ENCODE measurements at places on chromosomes 3 and 15.

DNA sequence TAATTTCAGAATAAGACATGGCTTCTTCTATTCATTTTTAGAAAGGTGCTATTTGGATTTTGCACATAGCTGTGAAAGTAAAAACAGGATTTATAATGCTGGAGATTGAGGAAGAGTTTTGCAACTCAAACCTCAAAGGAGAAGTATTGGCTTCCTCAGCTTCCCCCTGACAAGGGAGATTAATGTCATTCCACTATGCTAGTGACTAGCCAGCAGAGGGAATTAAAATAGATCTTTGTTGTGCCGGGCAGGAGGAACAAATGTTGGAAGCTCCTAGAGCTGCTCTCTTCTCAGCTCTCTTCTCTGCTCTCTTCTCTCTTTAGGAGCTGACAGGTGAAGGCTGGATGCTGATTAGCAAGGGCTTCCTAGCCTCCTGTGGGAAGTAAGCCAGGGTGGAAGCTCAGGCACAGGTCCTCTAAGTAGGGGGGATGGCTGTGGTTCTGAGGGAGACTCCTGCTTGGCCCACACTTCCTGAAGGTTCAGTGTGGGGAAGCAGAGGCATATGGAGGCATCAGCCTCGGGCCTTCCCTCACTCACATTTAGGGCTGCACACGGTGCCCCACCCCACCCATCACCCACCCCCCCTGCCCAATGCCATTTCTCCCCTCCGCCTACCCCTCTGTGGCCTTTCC, 29.6 kb downstream of the CX3CR1 start:
- DNase-seq = no peak

GRCh38 chr3:99413504-99413903, 224.9 kb upstream of the COL8A1 start:
- no peak for DNase-seq

DNA sequence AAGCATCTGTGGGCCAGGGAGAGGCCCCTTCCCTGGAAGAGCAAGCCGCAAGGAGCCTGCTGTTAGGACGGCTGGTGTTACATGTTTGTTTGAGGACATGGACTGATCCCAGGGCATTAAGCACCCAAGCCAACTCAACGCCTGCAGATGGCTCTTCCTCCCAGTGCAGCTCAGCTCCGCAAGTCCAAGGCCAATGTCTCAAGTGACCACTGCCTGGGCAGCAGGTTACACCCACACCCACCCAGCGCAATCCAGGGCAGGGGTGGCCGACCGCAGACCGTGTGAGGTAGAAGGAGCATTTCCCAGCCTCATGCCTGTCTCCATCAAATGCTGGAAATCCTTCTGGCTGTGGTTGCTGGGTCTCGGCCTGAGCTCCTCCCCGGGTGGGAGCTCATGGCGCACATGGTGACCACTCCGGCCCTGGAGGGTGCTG, 14.5 kb downstream of the GP5 start:
- DNase-seq = no peak

- no peak for DNase-seq
Measured at GRCh38 chr3:60737633-60738399, 513.4 kb downstream of the FHIT start.

- DNase-seq = no peak
Measured at GRCh38 chr3:36166477-36166876, 213.8 kb upstream of the STAC start.

- DNase-seq = no peak
Measured at GRCh38 chr3:138374573-138375134, 26.3 kb downstream of the MRAS start.

DNA sequence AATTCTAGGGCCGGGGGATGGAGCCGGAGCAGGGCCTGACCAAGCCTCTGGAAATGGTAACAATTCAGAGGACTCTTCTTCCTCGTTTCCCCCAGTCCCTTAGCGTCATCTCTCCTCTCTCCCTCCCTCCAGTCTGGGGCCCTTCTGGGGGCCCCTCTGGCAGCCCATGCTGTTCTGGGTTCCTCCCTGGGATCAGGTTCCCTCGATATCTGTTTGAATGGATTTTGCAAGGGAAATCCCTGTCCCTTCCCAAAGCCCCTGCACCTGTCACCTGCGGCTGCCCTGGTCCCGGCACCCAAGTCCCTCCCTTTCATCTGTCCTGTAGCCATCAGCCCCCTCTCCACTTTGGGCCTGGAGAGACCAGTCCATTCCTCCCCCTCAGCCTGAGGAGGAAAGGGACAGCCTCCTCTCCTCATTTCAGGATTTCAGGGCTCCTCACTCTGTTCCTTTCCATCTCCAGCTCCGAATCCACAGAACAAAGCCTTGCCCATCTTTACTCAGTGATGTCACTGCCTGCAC, 1.7 kb upstream of the PLCB2 start:
- no peak for DNase-seq

DNA sequence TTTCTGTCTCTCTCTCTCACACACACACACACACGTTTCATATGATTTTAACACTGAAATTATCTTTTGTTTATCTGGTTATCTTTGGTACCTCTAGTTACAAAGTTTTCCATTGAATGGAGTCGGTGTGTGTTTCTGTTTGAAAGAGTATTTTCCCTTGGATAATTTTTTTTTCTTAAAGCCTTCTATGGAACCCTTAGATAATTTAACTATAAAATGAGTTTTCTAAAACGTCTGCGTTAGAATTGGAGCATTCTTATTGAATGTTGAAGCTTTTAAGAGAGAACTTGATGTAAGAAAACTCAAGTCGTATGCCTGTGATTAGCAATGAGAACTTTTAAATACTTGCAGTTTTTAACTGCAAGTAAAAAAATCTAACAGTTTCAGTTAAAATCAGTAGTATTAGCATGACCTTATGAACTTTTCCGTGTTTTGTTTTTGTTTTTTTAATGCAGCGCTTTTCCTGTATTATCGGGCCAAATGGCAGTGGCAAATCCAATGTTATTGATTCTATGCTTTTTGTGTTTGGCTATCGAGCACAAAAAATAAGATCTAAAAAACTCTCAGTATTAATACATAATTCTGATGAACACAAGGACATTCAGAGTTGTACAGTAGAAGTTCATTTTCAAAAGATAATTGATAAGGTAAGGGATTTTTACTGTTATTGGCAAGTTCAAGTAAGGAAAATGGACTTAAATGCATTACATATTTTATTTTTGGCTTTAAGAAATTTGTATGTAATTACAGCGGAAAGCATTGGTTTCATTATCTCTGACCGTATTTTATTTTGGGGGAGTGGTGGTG, 3.0 kb downstream of the SMC4 start:
- DNase-seq = no peak

DNA sequence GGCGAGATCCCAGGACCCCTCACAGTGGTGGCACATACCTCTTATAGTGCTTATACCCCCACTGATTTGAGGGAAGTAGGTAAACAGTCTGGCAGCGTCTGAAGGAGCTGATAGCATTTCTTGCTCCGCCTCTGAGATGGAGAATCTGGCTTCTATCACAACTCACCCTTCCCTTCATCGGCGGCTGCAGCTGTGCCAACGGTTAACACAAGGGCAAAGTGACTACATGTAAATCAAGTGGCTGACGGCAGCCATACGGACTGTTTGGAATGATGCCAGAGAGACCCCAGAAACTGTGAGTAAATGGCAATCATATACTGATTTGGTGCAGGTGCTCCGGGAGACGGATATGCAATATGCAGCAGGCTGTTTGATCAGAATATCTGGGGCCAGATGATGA, 66.8 kb upstream of the UNC13C start:
- no peak for DNase-seq

GRCh38 chr3:148021381-148021780, 612.2 kb downstream of the ZIC1 start:
- DNase-seq = no peak

GRCh38 chr15:75229191-75230015, 27.7 kb downstream of the C15orf39 start:
- no peak for DNase-seq

DNA sequence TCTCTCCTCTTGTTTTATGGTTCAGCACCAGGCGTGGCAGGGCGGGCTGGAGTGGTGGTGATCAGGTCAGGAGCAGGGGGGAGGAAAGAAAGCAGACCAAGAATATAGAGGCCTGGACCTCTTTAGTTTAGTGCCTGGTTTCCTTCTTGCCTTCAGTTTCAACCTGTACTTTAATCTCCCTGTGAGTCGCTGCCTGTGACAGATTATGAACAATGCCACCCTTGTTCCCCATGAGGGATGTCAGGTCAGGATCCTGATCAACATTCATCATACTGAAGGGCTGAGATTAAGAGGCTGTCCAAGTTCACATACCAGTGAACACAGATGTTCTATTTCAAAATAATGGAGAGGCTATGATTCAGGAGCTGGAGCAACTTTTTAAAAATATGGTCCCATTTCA, 11.4 kb downstream of the ENTPD3 start:
- DNase-seq = no peak

GRCh38 chr3:5426094-5426883, 238.8 kb downstream of the EDEM1 start:
- DNase-seq = peak; percentile 37

GRCh38 chr3:177314897-177315296, 117.6 kb upstream of the TBL1XR1 start:
- DNase-seq = no peak

DNA sequence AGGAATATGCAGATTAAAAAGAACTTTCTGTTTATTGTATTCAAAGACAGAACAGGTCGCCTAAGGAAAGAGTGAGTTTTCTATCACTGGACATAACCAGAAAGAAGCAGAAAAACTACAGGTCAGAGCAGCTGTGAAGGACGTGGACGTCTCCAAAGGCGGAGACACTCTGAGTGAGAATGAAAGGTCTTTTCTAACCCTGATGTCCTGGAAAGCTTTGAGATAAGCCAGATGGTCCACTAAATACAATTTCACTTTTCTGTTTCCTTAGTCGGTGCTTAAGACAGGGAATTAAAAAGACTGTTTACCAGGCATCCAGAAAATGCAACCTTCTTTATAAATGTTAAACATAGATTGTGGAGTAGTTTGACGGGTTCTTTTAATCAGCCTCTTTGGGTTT, 360.4 kb downstream of the FGF12 start:
- no peak for DNase-seq

GRCh38 chr3:58492494-58492905, 604 bp downstream of the KCTD6 start:
- peak; percentile 27 for DNase-seq

GRCh38 chr3:143035466-143036211, 34.3 kb downstream of the U2SURP start:
- no peak for DNase-seq

GRCh38 chr15:93274257-93274656, 185.2 kb upstream of the RGMA start:
- no peak for DNase-seq

- no peak for DNase-seq
Measured at GRCh38 chr3:53150247-53151085, 10.5 kb upstream of the PRKCD start.

DNA sequence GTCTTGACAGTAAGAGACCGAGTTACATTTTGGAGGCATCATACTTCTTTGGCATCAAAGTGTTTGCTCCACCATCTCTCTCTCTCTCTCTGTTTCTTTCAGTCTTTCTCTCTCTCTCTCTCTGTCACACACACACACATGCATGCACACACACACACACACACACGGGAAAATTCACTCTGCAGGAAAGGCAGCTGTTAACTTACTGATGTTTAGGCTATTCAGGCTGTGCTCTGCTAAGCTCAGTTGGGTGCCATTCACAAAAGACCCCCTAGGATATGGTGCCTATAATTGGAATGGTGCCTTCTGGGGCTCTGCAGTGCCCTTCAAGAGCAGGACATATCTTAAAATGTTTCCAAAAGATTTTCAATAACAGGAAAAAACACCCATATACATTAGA, 78.2 kb downstream of the KCNH8 start:
- no peak for DNase-seq

DNA sequence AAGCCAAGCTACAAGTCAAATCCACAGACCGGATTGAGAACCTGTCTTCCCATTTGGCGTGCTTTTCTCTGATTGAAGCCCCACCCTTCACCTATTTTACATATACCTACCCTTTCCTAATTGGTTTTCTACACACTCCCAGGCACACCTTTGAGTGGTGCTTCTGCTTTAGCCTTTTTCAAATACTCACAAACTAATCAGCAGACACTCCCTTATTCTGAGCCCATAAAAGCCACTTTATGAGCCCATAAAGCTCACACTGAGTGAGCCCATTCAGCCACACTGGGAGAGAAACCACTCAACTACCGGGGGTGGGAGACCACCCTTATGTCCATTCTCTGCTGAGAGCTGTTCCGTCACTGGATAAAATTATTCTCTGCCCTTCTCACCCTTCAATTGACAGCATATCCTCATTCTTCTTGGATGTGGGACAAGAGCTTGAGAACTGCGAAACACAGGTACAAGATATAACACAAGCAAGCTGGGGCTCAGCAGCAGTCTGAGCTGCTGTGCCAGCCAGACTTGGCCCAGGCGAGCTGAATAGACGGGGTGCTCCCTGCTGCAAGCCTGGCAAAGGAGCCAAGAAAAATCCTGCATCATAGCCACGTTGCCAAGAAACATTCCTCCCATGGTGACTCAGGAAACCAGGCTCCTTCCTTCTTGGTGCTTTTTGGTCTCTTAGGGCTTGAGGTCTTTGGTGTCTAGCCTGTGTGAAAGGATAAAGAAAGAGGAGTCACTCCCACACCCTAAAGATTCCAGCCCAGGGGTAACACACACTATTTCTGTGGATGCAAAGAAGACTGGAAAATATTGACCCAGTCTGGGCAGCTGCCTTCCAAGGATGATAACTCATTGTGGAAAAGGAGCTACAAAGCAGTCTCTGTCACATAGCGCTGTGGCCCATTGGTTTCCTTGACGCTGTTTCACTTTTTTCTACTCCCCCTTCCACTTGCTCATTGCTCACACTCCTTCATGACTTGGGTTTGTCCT, 609.7 kb downstream of the MCTP2 start:
- DNase-seq = no peak

- DNase-seq = no peak
Measured at GRCh38 chr3:99330281-99330680, 308.1 kb upstream of the COL8A1 start.

GRCh38 chr15:89898146-89898545, 4.4 kb upstream of the AP3S2 start:
- DNase-seq = no peak

DNA sequence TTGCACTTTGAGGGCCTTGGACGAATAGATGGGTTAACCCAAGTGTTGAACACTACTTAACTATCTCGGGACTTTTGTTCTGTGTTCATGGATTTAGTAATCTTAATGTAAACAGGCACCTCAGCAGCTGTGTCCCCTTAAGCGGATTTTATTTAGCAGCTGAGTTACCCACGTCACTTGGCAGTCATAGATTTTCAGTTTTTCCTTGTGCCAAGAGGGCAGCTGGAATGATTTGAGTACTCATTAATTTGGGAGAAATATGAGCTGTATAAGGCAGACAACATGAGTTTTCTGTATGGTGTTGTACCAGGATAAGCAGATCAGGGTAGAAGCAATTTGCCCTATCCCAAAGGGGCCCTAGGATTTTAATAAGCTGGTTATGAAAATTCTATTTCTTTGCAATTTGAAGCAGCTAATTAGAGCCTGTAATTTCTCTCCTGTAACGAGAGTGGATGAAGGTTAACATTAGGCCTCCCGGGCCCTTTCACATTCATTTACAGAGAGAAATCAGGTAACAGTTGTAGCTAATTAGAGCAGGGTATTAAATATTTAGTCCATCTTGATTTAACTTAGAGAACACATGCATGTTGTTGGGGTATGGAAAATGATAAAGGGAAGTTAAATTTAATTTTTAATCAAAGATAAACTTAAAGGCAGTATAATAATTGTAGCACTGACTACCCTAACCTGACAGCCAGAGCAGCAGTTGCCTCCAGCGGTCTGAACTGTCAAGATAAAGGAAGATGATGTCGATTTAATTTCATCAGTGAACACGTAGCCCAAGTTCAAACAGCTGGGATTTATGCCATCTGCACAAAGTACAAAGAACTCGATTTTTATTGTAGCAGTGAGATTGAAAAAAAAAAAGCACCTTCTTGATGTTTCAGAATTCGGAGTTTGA, 194.5 kb downstream of the LRTM1 start:
- no peak for DNase-seq

- no peak for DNase-seq
Measured at GRCh38 chr15:87573039-87573438, 683.5 kb downstream of the NTRK3 start.

Measured in CD4-positive, alpha-beta T cell treated with Interleukin-21 for 1 hour (primary cell).